ENCODE measurements at places on chromosomes 3 and 15.
A peak's percentile ranks its signal among the peaks of the same experiment; 100 is the strongest.

- DNase-seq, result no peak
Observed at GRCh38 chr3:127014536-127015281, 31.8 kb downstream of the PLXNA1 start.

- peak; percentile 32 for DNase-seq
Observed at GRCh38 chr3:66885326-66886000, 112.6 kb upstream of the KBTBD8 start.

GRCh38 chr15:82810061-82810889 lies 847 bp downstream of the WHAMM start:
- DNase-seq, result peak; percentile 35

GRCh38 chr3:21273259-21274025 lies 477.6 kb downstream of the ZNF385D start:
- DNase-seq, result no peak

GRCh38 chr3:17394541-17395155 lies 347.8 kb downstream of the TBC1D5 start:
- DNase-seq, result no peak
